Activated naive CD8-positive, alpha-beta T cell treated with anti-CD3 and anti-CD28 coated beads, Interleukin-2, amount 50 U/mL, for 24 hours (primary cell): ENCODE measurements at places on chromosomes 7 and 10.

DNA sequence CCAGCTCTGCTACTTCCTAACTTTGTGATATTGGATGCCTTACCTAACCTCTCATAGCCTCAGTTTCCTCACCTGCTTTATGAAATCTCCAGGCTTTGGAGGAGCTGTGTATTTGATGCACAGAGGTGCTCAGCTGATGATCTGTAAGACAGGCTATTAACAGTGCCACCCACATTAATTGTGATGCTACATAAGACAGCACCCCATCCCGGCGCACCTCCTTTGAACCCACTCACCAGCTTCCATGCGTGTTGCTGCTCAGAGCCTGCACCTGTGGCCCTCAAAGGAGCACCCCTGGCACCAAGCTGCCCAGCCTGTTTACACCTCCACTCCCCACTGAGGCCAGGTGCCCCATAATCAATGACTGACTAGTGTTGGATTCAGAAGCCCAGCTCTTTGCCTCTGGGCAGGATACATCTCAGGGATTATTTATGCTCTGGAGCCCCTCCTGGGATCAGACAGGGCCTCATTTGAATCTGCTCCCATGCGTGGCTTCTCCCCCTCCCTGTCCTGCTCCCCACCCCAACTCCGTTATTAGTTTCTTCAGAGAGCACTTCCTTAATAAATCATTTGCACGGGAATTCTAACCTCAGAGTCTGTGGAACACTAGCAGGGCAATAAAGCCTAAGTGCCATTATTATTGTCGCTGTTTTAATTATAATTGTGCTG lies 87.7 kb downstream of the GFRA1 start:
- DNase-seq, result no peak

DNA sequence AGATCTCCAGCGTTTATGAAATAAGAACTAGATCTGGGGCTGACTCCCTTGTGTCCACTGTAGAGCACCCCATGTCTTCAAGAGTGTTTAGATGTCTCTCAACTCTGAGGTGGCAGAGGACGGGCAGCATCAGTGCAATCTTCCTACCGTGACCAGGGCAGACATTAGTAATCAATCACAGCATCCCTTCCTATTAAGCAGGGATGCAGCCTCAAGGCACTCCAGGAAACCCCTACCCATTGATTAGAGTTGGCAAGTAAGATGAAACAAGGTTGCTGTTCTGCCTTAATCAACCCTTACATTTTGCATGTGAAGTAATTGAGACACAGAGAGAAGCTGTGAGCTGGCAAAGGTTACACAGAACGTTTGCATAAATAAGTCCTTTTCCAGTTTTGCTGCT lies 283.7 kb upstream of the ZMIZ1 start:
- no peak for DNase-seq

DNA sequence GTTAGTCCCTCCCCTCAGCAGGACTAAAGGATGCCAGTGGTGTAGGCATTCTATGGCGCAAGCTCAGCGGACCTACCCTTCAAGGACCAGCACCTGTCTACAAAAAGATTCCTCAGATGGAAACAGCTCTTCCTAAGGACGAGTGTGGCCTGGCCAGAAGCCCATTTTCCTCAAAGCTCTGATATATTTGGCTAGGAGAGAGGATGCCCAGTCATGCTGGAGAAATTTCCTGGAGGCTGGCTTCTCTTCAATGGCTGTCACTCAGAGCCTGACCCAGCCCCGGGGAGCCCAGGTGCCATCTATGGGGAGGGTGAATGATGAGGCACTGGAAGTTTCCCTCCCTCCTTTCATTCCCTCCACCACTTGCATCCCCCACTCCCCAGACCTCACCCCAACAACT lies 111.5 kb downstream of the PLXNA4 start:
- DNase-seq, result no peak

DNA sequence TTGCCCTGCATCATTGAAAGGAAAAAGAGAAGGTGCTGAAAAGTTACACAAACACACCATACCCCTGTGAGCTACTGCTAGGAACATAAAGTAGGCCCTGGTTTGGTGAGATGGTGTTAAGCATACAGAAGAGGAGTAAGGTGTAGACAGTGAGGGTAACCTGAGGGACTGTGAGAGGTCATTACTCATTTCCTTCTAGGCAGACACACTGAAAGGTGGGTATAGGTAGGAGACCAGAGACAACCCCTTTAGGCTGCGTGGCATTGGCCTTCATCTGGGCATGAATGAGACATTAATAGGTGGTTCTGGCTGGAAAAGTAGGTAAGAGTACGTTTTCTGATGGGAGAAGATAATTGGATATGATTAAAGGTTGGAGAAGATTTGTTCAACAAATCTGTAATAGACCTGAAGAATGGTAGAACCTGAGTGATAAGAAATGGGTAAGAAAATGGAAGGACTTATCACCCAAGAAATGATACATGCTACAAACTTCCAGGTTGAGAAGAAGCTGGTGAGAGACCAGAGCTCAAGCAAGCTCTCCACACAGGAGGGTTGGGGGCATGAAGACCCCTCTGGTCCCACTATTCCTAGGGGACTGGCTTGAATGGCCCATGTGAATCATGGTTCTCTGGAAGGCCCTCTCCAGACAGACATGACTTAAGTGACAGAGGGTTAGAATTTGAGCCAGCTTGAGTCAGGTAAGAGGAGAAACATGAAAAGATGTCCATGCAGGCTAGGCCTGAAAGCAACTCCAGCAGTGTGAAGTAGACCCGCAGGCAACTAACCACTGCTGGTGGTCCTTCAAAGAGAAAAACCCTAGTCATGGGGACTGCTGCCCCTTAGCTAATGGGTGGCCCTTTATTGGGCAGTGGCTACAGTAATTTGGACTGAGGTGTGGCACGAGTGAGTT lies 3.8 kb downstream of the COMTD1 start:
- DNase-seq, result no peak

GRCh38 chr7:46315891-46316290 lies 394.8 kb upstream of the IGFBP3 start:
- DNase-seq, result no peak

GRCh38 chr10:49736564-49737113 lies 25.5 kb downstream of the OGDHL start:
- DNase-seq, result no peak

DNA sequence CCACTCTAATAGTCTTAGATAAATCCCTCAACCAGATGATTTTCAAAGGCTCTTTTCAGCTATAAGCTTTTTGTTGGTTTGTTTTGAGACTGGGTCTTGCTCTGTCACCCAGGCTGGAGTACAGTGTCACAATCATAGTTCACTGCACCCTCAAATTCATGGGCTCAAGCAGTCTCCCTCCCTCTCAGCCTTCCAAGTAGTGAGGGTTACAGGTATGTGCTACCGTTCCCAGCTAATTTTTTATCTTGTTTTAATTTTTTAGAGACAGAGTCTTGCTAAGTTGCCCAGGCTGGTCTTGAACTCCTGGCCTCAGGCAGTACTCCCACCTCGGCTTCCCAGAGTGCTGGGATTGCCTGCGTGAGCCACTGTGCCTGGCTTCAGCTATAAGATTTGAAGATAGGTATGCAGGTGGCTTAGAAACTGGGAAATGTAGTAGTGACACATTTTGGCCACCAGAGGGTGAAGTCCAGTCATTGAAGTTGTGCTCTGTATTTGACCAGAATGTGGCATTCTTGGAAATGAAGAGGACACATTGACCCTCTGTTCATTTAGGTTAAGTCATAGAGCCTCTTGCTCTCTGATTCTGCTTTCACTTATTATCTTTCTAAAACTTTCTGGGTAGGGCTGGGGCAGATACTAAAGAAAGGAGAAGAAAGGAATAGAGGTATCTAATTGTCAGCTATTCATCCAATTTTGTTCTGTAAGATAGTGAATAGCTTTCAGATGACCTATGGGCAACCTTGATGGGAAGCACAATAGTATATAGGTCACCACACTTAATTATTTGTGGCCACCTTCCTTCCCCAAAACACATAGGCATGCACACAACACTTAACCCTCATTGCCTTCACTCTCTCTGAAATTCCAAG lies 36.0 kb downstream of the R3HCC1L start:
- peak; percentile 25 for DNase-seq

GRCh38 chr7:133858311-133858710 lies 268.8 kb upstream of the LRGUK start:
- no peak for DNase-seq

DNA sequence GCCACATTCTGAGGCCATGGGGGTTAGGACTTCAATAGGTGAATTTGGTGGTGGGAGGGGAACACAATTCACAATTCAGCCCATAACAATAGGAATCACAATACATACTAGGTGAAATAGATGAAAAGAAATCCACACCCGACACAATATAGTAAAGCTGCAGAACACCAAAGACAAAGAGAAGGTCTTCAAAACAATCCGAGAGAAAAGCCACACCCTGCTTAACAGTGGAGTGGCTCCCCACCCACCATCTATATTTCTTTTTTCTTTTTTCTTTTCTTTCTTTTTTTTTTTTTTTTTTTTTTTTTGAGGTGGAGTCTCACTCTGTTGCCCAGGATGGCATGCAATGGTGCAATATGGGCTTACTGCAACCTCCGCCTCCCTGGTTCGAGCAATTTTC lies 14.7 kb upstream of the TIAL1 start:
- no peak for DNase-seq

DNA sequence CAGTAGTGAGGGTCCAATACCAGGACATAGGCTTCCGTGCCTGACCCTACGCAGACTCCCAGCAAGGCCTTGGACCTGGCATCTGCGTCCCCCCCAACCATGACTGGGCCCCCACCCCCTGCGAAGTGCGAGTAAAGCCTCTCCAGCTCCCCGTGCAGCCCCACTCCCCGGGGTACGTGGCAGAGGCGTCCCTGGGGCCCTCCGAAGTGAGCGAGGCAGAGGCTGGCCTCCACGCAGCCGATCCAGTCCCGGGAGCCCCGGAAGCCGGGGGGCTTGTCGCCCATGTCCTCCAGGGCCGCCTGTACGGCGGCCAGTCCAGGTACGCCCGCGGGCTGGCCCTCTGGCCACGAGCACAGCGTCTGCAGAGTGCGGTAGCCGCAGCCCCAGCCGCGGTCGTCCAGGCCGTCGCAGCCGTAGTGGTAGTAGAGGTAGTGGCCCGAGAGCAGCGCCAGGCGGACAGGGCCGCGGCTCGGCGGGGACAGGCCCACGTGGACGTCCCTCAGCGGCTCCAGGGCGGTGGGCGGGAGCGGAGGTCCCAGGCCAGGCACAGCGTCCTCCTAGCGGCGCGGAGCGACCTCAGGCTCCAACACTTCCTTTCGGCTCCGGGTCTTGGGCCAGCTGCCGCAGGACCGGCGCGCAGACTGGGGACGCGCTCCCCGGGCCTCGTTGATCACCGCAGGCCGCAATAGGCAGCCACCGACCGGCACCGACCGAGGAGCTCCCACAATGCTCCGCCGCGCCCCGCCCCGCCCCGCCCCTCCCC lies at the start of gene UFSP1:
Gene UFSP1 (minus strand): TSS at position 728 of the 763 bp plus-strand sequence. CDS start 444 bp downstream, at position 284.
- no peak for DNase-seq

DNA sequence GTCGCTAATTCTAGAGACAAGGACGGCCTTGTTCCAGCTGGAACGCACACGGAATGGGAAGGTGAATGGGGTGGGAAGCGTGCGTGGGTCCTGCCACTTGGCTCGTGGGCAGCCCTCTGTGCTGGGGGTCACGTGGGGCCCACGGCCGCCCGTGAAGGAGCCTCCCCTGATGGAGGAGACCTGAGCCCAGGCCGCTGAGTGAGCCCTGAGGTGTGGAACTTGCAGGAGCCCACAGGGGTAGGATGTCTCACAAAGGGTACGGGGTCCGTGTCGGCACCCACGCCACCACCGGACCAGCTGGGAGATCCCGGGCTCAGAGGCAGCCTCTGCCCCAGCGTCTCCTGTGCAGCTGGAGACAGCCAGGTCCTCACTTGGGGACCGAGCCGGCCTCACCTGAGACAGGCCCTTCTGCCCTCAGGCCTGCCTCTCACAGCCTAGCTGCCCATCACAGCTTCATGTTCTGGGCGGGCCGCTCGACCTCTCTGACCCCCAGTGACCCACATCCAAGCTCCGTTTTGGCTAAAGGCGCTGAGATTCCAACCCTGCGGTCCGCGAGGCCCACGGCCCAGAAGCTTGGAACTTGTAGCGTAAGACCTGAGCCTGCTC lies 84.8 kb downstream of the FOXL3 start:
- DNase-seq, result no peak

GRCh38 chr7:1825897-1826741 lies 156.0 kb downstream of the ELFN1 start:
- DNase-seq, result no peak

DNA sequence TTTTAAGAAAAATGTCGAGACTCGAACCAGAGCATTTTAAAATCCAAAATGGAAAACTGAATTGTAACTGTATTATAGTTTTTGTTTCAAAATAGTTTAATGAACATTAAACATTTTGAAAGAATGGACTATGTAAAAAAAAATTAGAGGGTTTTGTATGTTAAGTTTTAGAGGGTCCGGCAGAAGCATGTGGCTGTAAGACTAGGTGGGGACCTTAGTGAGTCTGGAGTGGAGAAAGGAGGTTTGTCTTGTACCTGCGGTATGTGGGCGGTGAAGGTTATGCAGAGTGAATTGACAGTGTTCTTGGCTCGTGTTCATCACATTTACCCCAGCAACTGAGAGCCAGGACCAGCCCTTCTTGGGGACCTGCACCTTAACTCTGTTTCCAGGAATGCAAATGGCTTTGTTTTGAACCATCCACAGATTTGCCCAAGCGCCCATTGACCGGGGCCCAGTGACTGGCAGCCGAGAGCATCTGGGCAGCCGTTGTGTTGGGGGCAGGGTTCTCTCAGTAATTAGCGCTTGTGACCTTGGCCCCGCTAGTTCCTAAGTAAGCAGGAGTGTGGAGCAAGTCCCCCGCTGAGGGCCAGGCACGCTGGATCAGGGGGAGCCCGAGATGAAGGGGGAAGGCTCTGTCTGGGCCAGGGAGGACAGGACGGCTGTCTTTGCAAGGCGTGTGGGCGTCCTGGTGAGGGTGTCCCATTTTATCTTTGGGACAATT lies 1.4 kb upstream of the KLF6 start:
- DNase-seq, result no peak

DNA sequence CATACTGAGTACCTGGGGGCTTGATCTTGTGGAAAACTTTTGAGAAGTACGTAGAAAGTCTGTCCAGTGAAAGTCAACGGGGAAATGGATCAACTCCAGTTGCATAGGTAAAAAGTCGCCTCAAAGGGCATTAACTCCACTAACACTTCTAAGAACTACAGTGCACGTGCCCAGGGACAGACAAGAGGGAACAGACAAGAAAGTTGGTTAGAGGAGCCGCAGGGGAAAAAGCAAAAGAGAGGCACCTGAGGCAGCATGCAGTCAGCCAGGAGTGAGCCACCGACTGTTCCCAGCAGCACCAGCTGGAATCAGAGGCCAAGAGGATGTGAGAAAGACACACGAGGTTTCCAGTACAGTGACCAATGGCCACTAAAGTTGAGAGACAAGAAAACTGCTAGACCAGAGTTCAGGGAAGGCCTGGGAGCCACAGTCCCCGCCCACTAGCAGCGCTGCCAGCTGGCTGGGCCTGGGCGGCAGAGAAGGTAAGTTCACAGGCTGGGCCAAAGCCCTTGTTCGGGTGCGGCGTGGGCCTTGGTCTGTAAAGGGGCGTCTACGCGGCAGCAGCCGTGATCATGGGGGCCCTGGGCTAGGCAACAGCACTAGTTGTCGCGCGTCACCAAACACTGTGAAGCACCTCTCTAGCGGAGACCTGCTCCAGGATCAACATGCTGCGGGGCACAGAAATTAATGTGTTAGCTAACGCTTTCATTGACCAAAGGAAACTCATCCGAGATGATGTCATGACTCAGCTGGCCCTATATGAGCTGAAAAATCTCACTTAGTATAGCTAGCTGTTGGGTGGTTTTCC lies 14.0 kb downstream of the ITGB1 start:
- no peak for DNase-seq
